ENCODE measurements at places on chromosomes 16 and 17. TPM values are rescaled to one million over a fixed set of nuclear protein-coding genes. Genes with fewer than 3 reads are reported as not detected.

ITGB4 gene
- total RNA-seq = 1.5 TPM

MILR1 gene
- 1.1 TPM for total RNA-seq

IGSF6 gene
- 2.7 TPM for total RNA-seq

CDH8 gene
- total RNA-seq = not detected

TNK1 gene
- 23.4 TPM for total RNA-seq

DNA sequence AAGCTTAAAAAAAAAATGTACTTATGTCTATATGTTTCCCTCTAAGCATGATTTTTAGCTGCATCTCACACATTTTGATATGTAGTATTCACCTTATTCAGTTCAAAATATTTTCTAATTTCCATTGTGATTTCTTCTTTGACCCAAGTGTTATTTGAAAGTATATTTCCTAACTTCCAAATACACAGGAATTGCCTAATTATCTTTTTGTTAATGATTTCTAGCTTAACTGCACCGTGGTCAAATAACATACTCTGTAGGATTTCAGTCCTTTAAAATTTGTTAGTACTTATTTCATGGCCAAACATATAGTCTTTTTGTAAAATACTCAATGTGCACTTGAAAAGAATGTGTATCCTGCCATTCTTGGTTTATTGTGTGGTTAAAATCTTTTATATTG is 11.3 kb downstream of the TMEM220 start:
- no peak for DNase-seq

- no peak for DNase-seq
Measured at GRCh38 chr17:49832840-49833599, 14.8 kb downstream of the TAC4 start.

DNA sequence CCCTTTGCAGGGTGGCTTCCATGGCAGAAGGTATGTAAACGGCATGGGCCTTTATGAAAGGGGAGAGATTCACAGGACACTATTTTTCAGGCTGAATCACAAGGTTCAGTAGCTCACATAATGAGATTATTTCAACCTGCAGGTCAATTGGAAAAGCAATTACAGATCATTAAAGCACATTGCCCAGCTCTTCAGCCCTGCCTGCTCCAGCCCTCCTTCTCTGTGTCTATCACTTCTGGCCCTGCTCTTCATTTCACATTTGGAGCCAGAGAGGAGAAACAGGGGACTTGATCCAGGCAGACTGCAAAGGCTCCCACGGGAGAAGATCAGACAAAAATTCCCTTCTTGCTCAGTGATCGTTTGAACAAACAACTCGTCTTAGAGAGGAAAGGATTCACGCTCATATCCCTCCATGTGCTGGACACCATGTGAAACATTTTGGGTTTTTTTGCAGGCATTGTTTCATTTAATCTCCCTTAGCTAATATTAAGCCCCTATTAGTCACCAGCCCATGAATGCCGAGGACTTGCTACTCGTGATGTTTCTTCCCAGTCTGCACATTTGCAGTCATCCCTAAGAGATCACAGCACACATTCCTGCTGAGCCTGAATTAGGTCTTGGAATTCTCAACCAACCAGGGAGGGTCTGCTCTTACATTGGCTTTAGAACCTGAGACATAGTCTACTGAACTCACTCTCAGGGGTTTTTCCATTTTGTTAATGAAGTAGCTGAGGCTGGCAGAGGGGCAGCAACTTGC is 443.9 kb upstream of the CCL2 start:
- no peak for DNase-seq

DNA sequence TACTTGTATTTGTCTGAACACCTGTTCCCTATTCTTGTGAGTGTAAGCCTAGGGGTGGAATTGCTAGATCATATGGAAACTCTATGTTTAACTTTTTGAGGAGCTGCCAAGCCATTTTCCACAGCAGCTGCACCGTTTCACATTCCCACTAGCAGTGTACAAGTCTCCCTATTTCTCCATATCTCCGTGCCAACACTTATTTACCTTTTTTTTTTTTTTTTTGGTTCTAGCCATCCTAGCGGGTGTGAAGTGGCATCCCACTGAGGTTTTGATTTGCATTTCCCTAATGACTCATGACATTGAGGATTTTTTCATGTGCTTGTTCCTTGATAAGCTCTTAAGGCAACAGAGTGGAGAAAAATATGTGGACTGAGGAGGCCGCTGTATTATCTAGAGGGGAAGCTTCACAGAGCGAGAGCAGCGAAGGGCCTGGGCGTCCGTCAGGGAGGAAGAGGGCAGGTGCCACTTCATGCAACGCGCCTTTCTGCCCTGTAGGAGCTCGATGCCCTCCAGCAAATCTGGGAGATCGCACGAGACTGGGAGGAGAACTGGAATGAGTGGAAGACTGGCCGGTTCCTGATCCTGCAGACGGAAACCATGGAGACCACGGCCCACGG is 50.0 kb downstream of the DNAH2 start:
- no peak for DNase-seq

GRCh38 chr16:27238016-27238587 is 30.5 kb downstream of the NSMCE1 start:
- DNase-seq = no peak

DNA sequence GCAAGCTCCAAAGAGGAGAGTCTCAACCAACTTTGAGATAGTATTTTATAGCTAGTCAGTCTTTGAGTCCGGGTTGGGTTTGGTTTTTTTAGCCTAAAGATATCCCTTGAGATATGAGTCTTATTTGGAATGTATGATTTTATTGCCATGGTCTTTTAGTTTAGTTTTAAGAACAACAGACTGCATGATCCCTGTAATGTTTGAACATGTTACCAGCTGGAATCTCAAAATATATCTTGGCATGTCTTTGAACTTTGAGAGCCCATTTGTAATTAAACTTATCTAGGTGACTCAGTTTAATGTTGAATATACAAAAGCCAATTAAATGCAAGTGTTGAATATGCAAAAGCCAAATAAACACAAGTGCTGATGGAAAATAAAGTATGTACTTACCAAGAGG is 100.6 kb downstream of the TANGO6 start:
- DNase-seq = no peak

GRCh38 chr17:36614933-36615332 is 13.6 kb downstream of the MRM1 start:
- no peak for DNase-seq

DNA sequence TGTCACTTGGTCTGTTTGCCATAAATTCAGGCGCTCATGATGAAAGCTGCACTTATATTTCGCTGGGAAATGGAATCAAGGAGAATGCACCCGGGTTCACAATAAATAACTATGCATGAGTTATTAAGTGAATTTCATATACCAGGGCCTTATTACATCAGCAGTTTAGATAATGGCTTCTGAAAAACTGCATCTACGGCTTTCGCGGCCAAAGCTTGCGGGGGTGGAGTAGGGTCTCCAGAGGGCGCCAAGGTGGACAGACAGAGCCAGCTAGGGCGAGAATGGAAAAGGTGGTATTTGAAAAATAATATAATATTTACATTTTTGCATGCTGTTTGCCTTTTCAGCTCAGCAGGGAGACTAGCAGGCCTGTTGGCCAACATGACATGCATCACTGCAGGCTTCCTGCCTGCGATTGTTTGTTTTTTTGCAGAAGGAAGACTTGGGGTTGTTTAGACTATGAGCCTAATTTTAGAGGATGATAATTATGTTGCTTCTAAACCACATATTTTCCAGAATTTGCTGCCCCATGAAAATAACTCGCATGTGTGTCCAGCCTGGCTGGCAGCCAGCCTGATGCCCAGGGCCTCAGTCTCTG is 173.8 kb upstream of the IRX3 start:
- DNase-seq = no peak

DNA sequence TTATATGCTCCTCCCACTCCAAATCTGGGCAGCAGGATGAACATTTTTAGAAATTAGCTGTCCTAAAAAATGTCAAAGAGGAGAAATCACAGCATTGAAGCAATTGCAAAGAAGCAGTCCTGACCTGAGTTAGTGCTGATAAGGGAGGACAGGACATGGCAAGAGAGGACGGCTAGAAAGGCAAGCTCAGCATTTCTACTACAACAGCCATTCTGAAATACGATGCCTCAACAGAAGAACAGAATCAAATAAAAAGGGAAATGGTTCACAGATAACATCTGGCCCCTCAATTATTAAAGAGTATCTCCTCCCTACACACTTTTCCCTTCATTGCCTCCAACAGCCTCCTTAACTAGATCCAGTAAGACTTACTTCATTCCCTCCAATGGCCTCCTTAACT is 18.3 kb downstream of the VPS53 start:
- no peak for DNase-seq

DNA sequence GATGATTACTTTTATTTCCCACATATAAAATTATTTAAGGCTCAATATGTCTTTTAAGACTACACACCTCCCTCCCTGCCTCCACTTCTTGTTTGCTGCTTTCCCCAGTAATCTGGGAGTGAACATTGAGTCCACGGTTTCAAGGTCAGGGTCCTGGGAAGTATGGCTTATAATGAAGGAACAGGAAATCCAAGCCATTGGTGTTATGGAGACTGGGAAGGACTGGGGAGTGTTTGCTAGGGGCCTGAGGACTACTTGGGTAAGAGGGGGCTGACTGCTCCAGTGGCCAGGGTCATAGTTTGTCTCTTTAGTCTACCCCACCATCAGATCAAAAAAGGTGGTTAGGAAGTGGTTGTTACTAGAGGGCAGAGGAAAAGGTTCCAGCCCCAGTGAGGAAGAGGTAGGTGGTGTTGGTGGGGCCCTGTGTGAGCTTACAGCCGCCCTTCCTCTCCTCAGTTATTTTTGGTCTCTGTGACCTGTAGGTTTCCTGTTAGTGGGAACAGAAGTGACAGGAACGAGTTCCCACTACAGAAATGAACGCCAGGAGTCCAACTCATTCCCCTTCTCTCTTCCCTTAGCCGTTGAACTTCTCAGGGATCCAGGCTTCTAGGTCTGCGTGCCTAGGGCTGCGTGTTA is 742 bp upstream of the SLC16A13 start:
- peak; percentile 60 for DNase-seq

- DNase-seq = no peak
Measured at GRCh38 chr16:880471-881171, 80.1 kb upstream of the GNG13 start.

- no peak for DNase-seq
Measured at GRCh38 chr16:58495521-58496331, 4.2 kb upstream of the NDRG4 start.
